ENCODE measurements at places on chromosomes 5 and 9.

DNA sequence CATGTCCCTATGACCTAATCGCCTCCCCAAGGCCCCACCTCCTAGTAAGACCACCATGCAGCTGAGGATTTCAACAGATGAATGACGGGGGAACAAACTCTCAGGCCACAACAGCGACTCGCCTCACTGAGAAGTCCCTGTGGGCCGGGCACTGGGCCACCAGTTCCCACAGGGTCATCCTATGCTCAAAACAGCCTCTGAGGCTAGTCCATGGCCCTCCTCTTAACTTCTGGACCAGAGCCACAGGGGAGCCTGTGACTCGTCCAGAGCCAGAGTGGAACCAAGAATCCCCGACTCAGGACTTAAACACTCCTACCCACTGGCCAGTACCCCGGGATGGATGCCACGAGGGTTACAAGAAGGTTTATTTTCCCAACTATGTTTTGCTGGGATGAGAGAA, 12.3 kb downstream of the GFPT2 start:
- DNase-seq, result no peak

- no peak for DNase-seq
Observed at GRCh38 chr9:1384816-1385215, 334.7 kb downstream of the DMRT2 start.

DNA sequence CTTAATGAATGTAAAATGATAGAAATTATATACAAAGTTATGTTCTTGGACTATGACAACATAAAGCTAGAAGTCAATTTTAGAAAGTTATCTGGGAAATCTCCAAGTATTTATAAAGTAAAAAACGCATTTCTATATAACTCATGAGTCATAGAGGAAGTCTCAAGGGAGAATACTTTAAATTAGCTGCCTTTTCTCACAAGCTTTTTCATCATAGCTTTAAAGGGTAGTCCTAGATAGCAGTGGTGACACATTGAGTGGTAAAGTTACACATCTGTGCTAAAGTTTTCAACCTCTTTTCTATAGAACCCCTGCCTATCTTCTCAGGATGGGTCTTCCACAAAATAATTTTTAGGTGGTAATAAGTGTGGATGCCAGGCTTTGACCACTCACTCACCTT, 598.3 kb upstream of the FAM174A start:
- no peak for DNase-seq

DNA sequence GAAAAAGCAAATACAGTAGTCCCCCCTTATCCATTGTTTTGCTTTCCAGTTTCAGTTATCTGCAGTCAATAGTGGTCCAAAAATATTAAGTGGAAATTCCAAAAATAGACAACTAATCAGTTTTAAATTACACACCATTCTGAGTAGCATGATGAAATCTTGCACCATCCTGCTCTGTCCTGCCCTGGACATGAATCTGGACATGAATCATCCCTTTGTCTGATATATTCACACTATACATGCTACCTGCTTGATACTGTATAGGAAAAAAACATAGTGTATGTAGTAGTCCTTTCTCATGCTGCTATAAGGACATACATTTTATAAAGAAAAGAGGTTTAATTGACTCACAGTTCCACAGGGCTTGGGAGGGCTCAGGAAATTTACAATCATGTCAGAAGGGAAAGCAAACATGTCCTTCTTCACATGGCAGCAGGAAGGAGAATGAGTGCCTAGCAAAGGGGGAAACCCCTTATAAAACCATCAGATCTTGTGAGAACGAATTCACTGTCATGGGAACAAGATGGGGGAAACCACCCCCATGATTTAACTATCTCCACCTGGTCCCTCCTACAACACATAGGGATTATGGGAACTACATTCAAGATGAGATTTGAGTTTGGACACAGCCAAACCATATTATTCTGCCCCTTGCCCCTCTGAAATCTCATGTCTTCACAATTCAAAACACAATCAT, 153.9 kb downstream of the ARRDC3 start:
- DNase-seq, result no peak
